Activated CD8-positive, alpha-beta T cell treated with anti-CD3 and anti-CD28 coated beads for 36 hours (primary cell): ENCODE measurements at places on chromosomes 11 and 22. TPM values are rescaled to one million over a fixed set of nuclear protein-coding genes. Genes with fewer than 3 reads are reported as not detected.

The DENND6B gene
- 5.3 TPM for total RNA-seq

The SCUBE2 gene
- total RNA-seq: not detected

The MTFP1 gene
- total RNA-seq: 89.8 TPM

The MYEOV gene
- not detected for total RNA-seq

The CATSPER1 gene
- total RNA-seq: not detected

DNA sequence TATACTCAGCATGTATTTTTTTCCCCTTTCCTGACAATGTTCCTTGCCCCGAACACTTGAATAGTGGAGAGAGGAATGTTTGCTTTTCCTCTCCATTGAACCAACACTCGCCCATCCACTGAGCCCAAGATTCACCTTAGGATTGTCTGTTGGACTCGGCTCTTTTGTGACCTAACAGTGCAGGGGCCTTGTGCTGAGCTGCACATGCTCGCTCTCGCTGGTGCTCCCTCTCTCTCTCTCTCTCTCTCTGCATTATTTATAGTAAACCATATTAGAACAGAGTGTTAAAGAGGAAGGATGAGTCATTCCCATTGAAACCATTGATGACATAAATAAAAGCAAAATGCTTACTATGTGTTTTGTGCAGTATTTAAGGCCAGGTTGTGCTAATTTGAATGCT, 20.7 kb downstream of the ZBTB16 start:
- DNase-seq: no peak
- H3K4me3 ChIP-seq: no peak overlapping the region
- peaks cover 10% of the 10 kb centered on the region for H3K27me3 ChIP-seq
- H3K36me3 ChIP-seq: no peaks in the 10 kb centered on the region
- H3K27ac ChIP-seq: peak overlapping the region; percentile 55

DNA sequence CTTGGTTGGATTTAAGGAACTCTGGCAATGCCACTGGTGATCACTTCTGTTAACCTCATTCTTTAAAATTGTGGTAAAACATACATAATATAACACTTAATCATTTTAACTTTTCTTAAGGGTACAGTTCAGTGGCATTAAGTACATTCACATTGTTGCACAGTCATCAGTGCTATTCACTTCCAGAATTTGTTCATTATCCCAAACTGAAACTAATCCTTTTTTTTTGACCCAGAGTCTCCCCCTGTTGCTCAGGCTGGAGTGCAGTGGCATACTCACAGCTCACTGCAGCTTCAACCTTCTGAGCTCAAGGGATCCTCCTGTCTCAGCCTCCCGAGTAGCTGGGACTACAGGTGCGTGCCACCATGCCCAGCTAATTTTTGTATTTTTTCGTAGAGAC, 10.6 kb downstream of the ELF5 start:
- H3K27ac ChIP-seq: no peak overlapping the region
- no peaks in the 10 kb centered on the region for H3K36me3 ChIP-seq
- DNase-seq: no peak
- no peaks in the 10 kb centered on the region for H3K27me3 ChIP-seq
- no peak overlapping the region for H3K4me3 ChIP-seq

DNA sequence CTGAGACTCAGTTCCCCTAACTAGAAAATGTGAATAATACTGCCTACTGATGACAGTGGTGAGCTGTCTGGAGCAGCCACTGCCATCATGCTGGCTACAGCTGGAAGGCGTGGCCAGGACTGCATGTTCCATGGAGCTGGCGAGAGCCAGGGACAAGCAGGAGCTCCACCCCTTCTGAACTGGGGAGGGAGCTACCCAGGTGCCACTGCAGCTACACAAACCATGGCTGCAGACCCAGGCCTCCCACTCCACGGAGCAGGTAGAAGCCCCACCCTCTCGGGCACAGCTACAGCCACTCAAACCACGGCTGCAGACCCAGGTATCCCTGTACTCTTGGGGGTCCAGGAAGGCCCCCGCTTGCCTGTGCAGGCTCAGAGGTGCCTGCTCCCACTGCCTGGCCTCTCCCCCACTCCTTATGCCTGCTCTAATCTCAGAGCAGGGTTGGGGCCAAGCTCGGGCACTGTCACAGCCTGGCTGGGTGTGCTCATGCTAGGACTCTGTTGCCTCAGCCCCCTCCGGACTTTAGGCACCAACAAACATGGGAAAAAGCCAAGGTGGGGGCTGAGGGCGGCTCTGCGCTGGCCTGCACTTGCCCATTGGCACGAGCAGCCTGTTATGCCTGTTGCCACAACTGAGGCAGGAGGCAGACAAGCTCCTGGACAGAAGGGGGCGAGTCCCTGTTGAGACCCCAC, 51.7 kb downstream of the RAB30 start:
- no peaks in the 10 kb centered on the region for H3K27me3 ChIP-seq
- peaks cover 26% of the 10 kb centered on the region for H3K4me1 ChIP-seq
- no peak for DNase-seq
- H3K36me3 ChIP-seq: peaks cover 4% of the 10 kb centered on the region
- H3K27ac ChIP-seq: no peak overlapping the region
- H3K4me3 ChIP-seq: no peak overlapping the region

DNA sequence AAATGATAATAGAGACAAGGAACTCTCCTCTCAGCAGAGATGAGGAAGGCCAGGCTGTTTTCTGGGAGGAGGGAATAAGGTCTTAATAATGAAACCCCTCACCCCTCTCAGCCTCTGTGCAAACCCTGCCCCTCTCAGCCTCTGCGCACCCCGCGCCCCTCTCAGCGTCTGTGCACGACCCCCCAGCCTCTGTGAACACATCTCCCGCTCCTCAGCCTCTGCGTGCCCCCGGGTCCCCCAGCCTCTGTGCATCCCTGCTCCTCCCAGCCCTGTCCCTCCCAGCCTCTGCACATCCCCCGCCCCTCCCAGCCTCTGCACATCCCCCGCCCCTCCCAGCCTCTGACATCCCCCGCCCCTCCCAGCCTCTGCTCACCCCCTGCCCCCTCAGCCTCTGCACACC, 837.8 kb downstream of the TBC1D22A start:
- peaks cover 10% of the 10 kb centered on the region for H3K27me3 ChIP-seq
- no peaks in the 10 kb centered on the region for H3K4me1 ChIP-seq
- H3K27ac ChIP-seq: no peak overlapping the region
- no peak for DNase-seq
- H3K36me3 ChIP-seq: no peaks in the 10 kb centered on the region
- H3K4me3 ChIP-seq: no peak overlapping the region

- H3K4me1 ChIP-seq: no peaks in the 10 kb centered on the region
- H3K27me3 ChIP-seq: peaks cover 22% of the 10 kb centered on the region
- no peak overlapping the region for H3K27ac ChIP-seq
- no peak overlapping the region for H3K4me3 ChIP-seq
- no peaks in the 10 kb centered on the region for H3K36me3 ChIP-seq
Measured at GRCh38 chr11:116193321-116194131, 579.3 kb downstream of the BUD13 start.

GRCh38 chr11:59534676-59535075, 23.3 kb downstream of the OR4D9 start:
- H3K4me3 ChIP-seq: no peak overlapping the region
- H3K36me3 ChIP-seq: no peaks in the 10 kb centered on the region
- DNase-seq: no peak
- peaks cover 10% of the 10 kb centered on the region for H3K4me1 ChIP-seq
- peaks cover 2% of the 10 kb centered on the region for H3K27me3 ChIP-seq

- H3K4me3 ChIP-seq: no peak overlapping the region
- H3K27me3 ChIP-seq: peaks cover 2% of the 10 kb centered on the region
- H3K27ac ChIP-seq: no peak overlapping the region
- no peaks in the 10 kb centered on the region for H3K4me1 ChIP-seq
Measured at GRCh38 chr11:57940044-57940756, 83.5 kb upstream of the OR9Q1 start.

DNA sequence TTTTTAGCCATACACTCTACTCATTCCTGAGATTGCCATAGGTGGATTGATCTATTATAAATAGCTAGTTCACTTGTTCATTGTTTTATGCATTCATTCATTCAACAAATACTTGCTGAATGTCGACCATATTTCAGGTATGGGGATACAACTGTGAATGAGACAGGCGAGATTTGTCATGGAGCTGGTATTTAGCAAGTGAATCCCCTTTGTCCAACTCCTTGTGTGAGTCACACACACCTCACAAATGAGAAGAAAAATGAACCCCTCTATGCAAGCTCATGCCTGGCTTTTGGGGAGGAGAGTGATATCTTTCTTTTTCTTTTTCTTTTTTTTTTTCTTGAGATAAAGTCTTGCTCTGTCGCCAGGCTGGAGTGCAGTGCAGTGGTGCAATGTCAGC, 1.8 kb upstream of the AMPD3 start:
- no peak overlapping the region for H3K27ac ChIP-seq
- H3K4me1 ChIP-seq: peaks cover 70% of the 10 kb centered on the region
- no peaks in the 10 kb centered on the region for H3K27me3 ChIP-seq
- peaks cover 10% of the 10 kb centered on the region for H3K36me3 ChIP-seq
- DNase-seq: no peak
- no peak overlapping the region for H3K4me3 ChIP-seq

DNA sequence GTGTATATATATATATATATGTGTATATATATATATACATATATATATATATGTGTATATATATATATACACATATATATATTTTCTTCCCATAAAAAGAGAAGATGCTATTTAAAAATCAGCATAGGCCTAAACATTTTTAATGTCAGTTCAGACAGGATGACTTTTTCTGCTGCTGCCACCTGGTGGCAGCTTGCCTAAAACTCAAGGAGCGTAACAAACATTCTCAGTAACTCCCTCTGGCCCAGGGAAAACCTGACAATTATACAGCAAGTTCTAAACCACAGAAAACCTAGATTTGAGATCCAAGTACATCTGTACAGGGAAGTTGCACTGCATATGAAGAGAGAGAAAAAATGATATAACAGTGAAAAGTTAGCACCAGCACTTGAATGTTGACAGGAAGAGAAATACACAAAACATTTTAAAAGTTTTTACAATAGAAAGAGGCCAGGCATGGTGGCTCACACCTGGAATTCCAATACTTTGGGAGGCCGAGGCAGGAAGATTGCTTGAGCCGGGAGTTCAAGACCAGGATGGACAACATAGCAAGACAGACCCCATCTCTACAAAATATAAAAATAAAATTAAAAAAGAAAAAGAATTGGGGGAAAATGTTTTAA, 16.6 kb downstream of the OR8A1 start:
- H3K4me1 ChIP-seq: no peaks in the 10 kb centered on the region
- no peak overlapping the region for H3K4me3 ChIP-seq
- no peak overlapping the region for H3K27ac ChIP-seq
- peak; percentile 68 for DNase-seq
- H3K36me3 ChIP-seq: no peaks in the 10 kb centered on the region
- H3K27me3 ChIP-seq: peaks cover 14% of the 10 kb centered on the region

DNA sequence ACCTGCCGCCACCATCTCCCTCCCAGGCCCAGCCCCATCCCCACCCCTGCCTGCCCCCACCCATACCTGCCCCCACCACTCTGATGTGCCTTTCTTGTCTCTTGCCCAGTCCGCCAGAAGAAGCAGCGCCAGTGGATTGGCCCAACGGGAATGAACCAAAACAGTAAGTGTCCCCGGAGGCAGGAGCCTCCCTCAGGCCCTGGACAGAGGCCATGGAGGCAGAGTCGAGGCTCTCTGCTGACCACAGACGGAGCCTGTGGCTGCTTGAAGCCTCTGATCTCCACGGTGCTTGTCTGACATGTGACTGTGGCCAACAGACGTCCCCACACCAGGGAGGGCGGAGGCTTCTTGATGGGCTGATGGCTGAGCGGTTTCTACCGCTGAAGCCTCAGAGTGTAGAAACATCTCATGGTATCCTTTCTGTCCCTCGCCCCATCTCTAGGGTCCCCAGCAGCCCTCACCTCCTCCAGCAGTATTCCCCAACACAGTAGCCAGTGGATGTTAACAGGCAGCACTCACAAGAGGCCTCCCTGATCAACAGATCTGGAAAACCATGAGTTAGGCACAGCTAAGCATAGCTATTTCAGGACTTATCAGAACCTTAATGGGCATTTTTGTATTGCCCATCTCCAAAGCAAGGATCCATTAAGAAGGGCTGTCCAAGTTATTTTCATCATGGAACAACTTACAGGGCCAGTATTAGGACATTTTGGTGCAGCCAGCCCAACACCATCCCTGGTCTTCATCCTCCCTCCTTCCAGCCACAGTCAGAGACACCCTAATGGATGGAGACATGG, 21.7 kb downstream of the CD5 start:
- DNase-seq: no peak
- peaks cover 83% of the 10 kb centered on the region for H3K36me3 ChIP-seq
- H3K4me3 ChIP-seq: no peak overlapping the region
- H3K27me3 ChIP-seq: no peaks in the 10 kb centered on the region
- peak overlapping the region; percentile 4 for H3K27ac ChIP-seq
